ENCODE measurements at places on chromosomes 3 and 15.

DNA sequence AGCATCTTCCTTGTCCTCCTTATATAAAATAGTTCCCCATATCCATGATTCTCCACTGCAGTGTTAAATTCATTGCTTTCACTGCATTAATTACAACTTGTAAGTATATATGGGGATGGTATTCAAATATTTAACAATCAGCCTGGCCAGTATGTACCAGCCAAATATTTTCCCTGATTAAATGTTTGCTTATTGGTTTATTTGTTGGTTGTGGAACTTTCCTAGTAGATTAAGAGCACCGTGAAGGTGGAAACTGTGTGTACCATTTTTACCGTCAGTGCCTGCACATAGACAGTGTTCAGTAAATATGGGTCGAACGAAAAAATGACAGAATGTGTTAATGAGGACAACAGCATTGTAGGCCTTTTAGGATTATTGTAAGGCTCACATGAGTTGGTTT is 7.0 kb downstream of the LAMP3 start:
- no peak for DNase-seq

DNA sequence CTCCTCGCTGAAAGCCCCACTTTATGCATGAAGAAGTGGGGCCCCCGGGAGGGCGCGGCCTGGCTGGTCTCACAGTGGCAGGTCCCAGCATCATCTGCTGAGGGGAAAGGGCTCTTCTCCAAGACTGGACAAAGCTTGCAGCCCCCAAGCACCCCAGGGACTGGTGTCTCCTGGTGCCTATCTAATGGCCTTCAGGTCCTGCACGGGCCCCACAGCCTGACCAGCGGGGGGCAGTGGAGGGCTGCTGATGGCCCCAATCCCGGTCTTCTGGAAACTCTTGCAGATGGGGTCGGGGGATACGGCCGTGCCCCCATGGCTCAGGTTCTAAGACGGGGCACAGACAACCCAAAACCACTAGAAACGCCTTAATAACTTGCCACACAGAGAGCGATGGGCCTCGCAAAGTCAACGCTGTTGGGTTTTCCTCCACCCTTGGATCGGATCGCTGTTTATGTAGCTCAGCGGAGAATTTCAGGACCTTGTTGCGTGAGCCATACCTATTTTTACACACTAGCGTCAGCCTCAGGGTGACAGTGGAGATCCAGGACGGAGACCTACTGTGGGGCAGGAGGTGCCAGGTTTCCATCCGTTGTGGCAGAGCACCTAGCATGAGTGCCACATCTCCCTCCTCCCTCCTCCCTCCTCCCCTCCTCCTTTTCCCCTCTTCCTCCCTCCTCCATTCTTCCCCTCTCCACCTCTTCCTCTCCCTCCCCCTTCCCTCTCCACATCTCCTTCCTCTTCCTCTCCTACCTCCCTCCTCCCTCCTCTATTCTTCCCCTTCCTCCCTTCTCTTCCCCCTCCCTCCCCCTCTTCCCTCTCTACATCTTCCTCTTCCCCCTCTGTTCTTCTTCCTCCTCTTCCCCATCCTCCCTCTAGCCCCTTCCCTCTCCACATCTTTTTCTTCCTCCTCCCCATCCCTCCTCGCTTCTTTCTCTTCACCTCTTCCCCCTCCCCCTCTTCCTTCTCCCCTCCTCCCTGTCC is 79.3 kb upstream of the ALDH1L1 start:
- DNase-seq: no peak

DNA sequence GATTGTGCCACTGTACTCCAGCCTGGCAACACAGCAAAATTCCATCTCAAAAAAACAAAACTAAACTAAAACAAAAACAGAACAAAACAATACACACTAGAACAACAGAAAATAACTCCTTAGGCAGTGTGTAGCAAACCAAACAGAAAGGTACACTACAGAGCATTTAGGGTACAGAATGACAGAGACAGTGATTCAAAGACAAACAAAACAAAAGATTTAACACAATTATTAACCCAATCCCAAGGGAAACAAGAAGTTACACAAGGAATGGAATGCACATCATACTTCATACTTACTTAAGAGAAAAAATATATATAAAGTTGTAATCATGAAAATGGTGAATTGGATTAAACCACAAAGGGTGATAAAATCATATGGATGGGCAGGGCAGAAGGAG is 12.9 kb downstream of the SLC25A20 start:
- DNase-seq: no peak

DNA sequence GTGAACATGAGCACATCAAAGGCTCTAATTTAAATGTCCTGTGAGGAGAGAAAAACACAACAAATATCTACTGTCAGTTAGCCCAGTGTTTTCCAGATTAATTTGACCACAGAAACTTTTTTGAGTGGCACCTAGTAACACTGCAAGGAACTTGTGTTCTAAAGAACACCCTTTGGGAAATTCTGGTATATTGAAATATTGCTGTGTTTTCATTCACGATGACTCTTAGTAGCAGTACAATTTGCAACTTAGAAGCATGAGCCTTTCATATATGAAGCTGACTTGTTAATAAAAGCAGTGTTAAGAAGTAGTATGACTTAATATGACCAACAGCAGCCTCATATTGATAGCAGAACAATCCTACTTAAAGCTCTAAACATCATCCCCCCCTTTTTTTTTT is 32.0 kb downstream of the B3GALNT1 start:
- DNase-seq: no peak

DNA sequence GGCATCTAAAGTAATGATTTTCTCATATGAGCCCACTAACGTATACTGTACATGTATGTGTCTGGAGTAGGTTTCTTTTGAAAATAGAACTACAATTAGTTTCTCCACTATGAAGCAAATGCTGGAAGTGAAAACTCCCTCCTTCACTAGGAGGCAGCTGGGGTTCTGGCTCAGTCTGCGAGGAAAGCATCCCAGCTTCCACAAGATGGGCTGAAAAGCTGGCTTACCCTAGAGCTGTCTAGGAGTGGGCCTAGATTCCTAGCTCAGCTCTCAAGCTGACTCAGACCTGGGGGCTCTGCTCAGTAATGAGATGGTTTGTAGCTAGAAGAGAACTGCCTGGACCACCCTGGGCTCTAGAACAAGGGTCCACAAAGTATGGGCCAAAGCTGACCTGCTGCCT is 268.3 kb downstream of the THRB start:
- DNase-seq: no peak
